ENCODE measurements at places on chromosomes 6 and 20. TPM values are rescaled to one million over a fixed set of nuclear protein-coding genes. Genes with fewer than 3 reads are reported as not detected.

- DNase-seq, result no peak
Observed at GRCh38 chr6:760982-761955, 68.3 kb upstream of the EXOC2 start.

The APCDD1L gene
- total RNA-seq, result 1.2 TPM

The LPIN3 gene
- total RNA-seq, result 31.6 TPM

DNA sequence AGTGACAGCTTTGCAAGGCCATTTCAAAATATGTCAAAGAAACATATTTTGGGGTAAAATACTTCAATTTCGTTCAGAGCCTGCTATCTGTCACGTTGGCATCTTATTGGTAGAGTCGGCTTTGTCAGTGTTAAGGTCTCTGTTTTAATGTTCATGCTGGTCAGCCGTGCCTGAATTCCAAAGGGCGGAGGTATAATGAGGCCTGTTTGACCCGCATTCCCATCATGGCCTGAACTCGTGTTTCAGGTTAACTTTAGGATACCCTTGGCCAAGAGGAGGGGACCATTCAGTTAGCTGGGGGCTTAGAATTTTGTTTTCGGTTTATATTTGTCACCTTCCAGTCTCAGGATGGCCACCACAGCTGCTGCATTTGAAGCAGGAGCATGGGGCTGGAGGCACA, 236.4 kb downstream of the NFATC2 start:
- DNase-seq, result no peak

DNA sequence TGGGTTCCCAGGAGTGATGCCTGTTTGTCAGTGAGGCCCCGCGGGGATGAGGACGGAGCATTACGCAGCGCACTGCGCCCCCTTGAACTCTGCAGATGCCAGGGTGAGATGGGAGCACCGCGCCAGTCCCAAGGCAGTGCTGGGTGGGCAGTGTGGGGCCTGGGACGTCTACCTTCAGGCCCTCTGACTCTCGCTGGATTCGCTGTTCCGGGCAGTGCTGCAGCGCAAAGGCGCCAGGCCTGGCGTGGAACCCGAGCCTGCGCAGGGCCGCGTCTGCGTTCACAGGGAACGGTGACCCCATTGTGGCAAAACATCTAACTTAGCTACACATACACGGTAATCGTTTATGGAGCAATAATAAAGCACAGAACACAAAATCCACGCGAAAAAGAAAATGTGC, 257.3 kb downstream of the QKI start:
- no peak for DNase-seq

DNA sequence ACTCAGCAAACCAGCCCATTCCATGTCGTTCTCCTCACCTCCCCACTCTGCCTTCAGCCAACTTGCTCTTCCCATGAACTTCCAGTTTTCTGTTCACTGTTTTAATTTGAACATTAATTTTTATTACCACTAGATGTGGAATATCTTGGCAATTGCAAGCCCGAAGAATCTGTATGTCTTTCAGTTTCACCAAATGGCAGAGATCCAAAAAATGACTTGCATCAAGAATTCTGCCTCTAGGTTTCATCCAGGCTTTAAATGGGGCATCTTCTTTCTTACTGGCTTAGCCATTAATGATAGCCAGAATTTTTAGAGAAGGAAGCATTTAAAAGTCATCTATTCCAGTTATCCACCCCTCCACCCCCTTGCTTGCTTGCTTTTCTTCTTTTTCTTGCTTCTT, 39.0 kb downstream of the CAP2 start:
- DNase-seq, result no peak

The THBD gene
- total RNA-seq, result 48.1 TPM

The VGLL2 gene
- total RNA-seq, result not detected

GRCh38 chr6:41530476-41530875, 15.7 kb upstream of the FOXP4 start:
- no peak for DNase-seq

DNA sequence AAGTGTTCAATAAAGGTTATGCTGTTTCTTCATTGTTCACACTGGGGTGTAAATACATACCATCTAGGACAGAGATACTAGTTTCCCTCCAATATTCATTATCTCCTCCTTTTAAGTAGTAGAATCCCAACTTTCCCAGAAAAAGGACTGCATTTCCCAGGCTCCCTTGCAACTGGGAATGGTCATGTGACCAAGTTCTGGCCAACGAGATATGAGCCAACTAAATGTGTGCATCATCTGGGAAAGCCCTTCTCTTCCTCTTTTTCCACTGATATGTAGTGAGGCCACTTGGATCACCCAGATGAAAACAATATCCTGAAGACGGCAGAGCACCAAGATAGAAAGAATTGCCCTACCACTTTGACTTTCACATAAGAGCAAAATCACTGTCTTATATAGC, 97.9 kb upstream of the PTPRT start:
- DNase-seq, result no peak

GRCh38 chr6:131167773-131168172, 32.5 kb downstream of the AKAP7 start:
- no peak for DNase-seq

The TRIM40 gene
- not detected for total RNA-seq

The PDE7B gene
- total RNA-seq, result 15.4 TPM

DNA sequence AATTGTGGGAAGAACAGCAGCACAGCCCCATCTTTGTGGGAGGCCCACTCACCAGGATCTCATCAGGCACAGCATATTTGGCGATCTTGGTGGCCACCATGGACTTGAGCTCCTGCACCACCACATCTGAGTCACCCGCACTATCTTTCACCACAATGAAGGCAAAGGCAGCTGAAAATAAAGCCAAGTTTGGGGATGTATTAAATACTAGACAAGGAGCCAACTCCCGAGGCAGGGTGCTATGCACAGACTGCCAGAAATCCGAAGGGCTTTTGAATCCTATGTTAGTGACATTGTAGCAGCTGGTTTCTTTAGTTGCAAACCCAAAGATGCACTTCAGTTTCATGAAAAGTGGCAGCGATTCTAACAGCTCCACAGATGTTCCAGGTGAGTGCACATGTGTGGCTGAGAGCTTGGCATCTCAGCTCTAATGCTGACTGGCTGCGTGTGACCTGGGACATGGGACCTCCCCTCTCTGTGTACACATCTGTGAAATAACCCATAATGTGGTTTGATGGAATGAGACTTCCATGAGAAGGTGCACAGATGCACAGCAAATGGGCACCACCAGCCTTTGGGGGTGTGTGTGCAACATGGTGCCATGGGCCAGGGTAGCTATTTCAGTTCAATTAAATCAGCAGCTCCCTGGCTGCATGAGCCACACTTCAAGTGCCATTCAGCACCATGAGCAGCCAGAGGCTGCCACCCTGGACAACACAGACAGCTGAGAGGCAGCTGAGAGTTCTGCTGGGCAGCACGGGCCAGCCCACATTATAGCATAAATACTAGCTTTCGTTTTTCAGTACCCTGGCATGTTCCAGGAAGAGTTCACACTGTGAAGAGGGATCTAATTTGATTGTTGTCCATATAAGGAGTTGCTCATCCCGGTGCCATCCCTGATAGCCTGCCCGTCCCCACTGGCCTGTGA, 16.9 kb upstream of the APMAP start:
- DNase-seq, result no peak

DNA sequence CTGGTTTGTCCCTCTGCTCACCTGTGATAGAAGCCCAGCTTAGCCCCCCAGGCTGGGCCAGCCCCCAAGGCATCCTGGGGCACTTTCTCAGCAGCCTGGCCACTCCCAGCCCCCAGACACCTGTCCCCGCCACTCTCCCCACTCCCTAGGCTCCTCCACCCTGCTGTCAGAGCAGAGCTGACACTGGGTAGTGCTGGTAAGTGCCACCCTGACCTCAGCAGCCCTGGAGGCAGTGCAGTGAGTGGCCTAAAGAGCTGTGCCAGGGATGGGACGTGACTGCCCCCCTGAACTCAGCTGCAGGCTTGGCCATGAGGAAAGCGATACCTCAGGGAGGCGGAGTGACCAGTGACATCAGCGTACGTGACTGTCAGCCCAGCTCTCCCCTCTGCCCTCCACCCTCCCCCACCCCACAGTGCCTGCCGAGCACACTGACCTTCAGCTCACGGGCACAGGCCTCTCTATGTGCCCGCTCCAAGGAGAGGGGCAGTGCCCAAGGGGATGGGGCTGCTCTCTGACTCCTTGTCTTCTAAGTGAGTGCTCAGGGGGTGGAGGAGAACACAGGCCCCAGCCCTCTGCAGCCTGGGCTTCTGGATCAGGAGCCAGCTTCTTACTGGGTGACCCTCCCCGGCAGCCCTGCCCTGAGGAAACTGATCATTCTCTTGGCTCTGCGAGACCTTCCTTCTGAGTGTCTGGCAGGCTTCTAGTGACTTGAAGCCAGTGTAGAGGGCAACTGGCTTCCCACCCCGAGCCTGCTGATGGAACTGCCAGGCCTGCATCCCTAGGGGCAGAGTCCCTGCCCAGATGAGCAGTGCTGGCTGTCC, 172.7 kb downstream of the MRPL14 start:
- DNase-seq, result peak; percentile 58
